ENCODE measurements at places on chromosomes 16 and 17.
A peak's percentile ranks its signal among the peaks of the same experiment; 100 is the strongest.

DNA sequence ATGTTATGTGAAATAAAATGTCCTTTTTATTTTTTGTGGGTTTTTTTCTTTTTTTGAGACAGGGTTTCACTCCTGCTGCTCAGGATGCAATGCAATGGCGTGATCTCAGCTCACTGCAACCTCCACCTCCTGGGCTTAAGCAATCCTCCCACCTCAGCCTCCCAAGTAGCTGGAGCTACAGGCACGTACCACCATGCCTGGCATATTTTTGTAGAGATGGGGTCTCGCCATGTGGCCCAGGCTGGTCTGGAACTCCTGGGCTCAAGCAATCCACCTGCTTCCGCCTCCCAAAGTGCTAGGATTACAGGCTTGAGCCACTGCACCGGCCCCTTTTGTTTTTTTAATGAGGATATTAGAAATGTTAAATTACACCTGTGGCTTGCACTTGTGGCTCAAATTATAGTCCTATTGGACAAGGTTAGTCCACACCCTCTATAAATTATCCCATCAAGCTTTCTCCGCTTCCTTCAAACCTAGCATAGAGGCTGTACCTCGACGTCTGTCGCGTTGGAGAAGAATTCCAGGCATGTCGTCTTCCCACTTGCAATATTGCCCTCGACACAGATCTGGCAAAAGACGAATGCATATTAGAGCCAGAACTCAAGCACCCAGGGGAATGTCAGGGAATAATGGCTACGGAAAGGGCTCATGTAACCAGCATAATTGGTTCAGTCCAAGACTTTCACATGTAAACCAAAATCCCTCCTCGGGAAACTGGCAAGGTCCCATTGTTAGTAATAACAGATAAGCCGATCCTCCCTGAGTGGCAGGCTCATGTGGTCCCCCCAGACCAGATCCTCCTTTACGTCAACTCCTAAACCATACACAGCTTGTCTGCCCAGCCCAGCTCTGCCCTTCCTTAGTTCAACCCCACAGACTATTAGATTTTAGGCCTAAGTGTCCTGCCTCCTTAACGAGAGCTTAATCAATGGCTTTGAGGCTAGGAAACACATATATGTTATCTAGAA lies 8.2 kb downstream of the TK2 start:
- DNase-seq: no peak

- DNase-seq: no peak
These were observed 169.0 kb downstream of the IRF8 start for GRCh38 chr16:86067936-86068335.

DNA sequence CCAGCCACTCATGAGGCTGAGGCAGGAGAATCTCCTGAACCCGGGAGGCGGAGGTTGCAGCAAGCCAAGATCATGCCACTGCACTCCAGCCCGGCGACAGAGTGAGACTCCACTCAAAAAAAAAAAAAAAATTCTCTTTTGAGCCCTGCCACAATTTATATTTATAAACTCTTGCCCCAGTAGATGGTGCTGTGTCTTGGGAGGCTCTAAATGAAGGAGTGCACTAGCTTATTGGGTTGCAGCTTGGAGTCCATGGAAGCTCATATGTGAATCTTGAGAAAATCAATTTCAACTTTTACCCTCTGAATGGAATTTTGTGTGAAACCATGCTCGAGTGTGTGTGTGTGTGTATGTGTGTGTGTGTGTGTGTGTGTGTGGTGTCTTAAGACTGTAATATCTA lies 420.1 kb downstream of the HS3ST4 start:
- DNase-seq: no peak

- DNase-seq: no peak
These were observed 4.9 kb upstream of the ANKFN1 start for GRCh38 chr17:56148333-56148732.

DNA sequence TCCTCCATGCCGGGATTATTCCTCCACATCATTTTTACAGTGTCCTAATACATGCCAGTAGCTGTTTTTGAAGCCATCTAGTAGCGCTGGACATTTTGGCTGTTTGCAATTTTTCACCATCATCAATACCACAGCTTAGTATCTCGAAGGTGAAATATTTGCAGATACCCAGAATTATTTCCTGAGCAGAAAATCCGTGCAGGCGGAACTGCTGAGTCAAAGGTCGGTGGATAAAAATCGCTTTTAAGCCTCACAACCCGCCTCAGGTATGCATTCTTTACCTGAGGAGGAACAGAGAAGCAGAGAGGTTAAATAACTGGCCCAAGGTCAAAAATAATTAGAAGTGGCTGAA lies 584 bp upstream of the TNRC6A start:
- no peak for DNase-seq

- no peak for DNase-seq
These were observed 1.6 kb downstream of the MIEF2 start for GRCh38 chr17:18262111-18262510.

DNA sequence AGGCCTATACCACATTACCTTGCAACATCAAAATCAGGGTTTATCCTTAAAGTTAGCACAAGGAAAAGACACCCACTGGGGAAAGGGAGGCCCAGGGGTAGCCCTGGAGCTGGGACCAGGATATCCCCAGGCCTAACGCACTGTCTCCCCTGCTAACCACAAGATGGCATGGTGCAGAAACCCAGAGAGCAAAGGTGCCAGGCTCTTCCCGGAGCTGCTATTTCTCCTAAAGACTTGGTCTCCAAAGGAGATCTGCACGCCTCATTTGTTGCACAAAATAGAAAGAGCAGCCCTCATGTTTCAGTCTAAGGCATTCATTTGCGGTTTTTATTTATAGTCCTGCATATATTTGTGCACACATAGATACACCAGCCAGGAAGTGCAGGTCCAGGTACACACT lies 408.6 kb downstream of the SOX9 start:
- no peak for DNase-seq

DNA sequence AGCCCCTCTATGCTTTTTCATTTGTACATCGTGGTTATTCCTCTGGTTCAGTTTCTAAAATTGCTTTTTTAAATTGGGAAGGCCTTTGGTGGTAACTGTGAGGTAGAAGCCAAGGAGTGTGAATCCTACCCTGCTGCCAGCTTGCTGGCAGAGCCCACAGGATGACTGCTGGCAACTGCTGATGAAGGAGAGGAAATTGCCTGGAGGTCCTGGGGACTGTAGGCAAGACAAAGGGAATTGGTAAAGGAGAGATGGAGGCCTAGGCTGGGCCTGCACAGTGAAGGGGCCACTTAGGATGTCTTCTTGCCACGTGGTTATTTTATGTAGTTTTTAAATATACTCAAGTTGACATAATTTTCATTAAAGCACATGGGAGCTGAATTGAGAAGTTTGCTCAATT lies 15.8 kb downstream of the C17orf58 start:
- DNase-seq: no peak

DNA sequence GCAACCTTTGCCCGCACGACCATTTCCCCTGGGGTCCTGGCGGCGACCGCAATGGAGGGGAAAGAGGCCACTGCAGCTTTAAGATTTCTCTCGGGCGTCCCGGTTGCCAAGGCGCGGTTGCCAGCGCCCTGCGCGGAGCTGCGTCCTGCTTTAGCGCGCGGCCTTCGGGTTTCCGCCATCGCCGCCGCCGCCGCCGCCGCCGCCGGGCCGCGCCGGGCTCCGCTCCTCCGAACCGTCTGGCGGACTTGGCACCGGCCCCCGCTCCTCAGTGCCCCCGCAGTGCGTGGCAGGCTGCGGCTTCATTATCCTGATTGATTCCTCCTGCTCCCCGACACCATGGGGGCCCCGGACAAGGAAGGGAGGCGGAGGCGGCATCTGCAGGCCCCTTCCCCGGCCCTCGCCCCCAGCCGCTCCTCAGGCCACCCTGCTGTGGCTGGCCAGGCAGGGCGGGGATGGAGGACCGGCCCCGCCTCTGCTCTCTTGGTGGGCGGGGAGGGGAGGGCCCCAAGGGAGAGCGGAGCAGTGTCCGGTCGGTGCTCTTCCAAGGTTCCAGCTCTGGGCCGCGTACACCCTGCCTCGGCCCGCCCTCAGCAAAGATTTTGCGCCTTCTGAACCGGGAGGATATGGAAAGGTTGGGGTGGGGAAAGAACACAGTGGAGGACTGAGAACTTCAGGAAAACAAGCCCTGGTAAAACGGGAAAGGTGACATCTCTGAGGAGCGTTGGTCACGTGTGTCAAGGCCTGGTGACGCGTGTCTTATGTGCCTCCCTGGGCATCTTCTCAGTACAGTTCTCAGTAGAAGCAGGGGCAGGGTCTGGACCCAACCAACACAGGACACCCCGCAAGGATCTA lies 34.0 kb downstream of the NEUROD2 start:
- peak; percentile 40 for DNase-seq

- DNase-seq: no peak
These were observed 73.1 kb downstream of the SREBF1 start for GRCh38 chr17:17763734-17764133.
